Stimulated activated CD8-positive, alpha-beta memory T cell treated with anti-CD3 and anti-CD28 coated beads, Interleukin-7, amount 100 ng/mL, for 4 hours (primary cell): ENCODE measurements at places on chromosomes 11 and 22.

GRCh38 chr11:110134110-110134509 is 40.9 kb downstream of the ZC3H12C start:
- no peak for DNase-seq

DNA sequence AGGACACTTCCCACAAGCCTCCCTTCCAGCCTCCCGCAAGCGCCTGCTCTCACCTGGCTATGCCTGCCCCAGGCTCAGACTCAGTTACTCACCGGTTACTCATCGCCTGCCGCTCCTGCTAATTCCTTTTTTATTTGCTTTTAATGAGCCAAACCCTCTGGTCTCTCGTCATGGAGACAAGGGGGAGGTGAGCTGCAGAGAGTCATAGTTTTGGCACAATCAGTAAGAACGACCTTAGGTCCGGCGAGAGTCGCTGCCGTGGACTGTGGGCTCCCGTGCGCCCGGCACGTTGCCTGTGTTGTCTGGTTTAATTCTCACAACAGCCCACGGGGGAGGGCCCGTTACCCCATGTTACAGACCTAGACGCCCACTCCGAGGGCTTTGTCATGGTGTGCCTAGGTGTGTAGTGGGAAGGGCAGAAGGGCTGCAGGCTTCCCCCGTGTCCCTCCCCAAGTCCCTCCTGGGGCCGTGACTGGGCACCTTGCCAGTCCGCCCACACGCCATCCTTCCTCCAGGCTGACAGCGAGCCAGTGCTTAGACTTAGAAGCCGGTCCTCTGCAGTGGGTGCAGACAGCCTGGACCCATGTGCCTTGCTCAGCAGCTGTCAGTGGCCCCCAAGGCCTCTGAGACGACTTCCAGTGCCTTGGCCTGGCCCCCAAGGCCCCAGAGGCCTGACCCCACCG is 42.2 kb downstream of the WNT7B start:
- DNase-seq, result no peak

DNA sequence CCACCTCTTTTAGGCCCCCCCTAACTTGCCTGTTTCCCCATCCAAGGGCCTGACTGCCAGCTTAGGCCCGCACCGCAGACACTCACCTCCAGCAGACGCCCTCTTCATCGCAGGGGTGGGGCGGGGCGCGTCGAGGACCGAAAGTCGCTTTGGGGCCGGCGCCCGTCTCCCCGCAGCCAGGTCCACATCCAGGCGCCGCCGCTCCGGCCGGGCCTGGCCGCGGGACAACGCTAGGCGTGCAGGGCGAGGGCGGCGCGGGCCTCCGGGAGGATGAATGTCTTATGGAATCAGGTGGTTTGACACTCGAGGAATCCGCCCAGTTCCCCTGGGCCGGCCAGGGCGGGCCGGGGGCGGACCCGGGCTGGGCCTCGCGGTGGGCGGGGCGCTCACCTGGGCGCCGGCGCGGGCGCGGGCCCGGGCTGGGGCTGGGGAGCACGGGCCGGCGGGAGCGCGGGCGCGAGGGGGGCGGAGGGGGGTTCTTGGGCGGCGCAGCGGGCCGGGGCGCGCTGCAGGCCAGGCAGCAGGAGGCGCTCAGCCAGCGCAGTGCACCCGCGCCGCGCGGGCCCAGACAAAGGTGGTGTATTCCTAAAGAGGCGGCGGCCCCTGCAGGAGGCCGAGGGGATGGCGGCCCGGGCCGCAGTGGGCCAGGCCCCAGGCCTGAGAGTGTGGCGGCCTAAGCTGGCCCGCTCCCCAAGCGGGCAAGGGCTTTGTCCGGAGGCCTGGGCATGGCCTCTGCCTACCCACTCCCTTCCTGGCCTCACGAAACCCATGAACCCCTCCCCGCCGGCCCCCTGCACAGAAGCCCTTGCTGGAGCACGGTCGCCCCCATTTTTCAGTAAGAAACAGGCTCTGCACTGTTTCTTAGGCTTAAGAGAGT is 177.6 kb downstream of the IGLL1 start:
- peak; percentile 24 for DNase-seq

DNA sequence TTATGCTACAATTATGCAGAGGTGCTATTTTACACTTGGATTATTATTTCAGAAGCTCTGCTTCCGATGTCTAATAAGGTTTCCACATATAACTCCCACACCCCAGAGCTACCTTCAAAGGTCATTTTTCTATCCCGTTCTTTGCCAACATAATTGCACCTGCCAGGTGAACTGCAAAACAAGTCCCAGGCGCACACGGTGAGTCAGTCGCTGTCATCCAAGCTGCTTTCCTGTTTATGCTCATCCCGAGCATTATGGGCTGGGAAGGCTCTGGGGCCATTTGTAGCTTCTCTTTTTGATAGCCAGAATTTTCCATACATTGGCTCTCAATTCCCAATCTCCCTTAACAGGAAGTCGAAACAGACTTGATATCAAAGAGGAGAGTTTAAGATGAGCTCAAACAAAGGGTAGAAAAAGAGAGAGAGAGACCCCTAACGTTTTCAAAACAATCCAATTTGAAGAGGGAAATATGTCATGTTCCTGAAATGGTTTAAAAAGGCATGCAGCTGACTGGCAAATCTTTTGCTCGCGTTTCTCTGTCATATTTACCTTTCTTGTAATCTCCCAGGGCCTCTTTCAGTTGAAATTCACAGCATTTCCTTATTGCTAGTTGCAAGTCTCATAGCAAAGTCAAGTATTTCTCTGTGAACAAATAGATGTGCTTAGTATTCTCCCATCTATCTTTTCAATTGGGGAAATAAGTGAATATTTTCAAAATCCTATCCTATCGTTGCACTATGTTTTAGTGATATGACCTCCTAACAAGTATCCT is 815.9 kb downstream of the KCNA4 start:
- DNase-seq, result no peak

DNA sequence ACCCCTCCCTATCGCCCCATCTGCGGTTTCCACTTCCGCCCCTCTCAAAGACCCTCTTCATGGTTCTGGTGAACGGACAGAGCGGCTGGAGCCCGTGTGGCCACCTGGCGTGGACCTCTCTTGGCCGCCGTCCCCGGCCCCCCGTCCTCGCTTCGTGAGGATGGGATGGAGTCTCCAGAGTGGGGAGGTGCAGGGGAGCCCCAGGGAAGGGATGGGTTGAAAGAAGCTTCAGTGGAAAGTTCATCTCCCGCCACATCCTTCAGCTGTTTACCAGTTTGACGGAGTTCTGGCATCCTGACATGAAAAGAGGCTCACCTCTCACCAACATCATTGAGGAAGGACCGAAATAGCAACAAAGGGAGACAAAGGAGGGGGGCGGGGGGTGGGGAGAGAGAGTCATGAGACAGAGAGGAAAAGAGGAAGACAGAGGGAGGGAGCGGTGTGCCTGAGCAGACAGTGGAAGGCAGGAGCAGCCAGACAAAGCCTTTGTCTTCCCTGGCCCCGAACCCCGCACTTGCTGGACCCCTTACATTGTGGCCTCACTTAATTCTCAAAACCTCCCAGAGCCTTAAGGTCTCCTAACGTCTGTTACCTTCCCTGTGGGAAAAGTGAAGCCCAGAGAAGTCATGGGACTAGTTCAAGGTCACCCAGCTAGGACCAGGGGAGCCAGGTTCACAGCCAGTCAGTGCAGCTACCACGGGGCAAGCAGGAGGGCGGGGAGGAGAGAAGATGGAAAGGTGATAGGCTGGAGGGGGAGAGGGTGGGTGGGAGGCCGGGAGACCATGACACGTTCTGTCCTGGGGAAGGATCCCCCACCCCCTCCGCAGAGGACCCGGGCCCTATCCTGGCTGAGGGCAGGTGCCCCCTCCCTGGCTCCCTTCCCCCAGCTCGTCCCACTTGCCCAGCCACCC is 54.9 kb downstream of the CD6 start:
- no peak for DNase-seq
